ENCODE measurements at places on chromosomes 2 and 18.

- DNase-seq, result no peak
Observed at GRCh38 chr18:61842146-61842545, 50.7 kb downstream of the RNF152 start.

- DNase-seq, result no peak
Observed at GRCh38 chr18:7079231-7079630, 38.4 kb downstream of the LAMA1 start.

- DNase-seq, result no peak
Observed at GRCh38 chr2:134410006-134410405, 156.1 kb downstream of the MGAT5 start.

DNA sequence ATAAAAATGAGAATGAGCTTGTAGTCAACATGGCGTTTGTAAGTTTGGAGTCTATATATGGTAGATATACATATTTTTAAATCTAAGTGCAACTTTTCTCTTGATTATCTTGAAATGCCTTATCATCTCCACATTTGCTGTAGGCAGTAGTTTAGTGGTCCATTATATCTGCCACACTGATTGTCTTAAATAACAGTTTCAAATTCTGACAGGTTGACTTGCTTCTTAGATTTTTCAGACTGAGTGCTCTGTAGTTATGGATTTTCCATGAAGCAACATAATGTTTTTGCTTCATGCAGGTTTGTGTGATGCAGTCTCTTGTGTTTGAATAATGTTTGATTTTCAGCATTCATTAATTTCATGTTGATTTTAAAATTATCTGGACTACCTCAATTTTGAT, 12.3 kb downstream of the PARD3B start:
- DNase-seq, result no peak

- DNase-seq, result no peak
Observed at GRCh38 chr18:38801640-38802039, 1236.0 kb upstream of the CELF4 start.

GRCh38 chr18:74800098-74800497, 202.4 kb downstream of the ZNF407 start:
- DNase-seq, result no peak

DNA sequence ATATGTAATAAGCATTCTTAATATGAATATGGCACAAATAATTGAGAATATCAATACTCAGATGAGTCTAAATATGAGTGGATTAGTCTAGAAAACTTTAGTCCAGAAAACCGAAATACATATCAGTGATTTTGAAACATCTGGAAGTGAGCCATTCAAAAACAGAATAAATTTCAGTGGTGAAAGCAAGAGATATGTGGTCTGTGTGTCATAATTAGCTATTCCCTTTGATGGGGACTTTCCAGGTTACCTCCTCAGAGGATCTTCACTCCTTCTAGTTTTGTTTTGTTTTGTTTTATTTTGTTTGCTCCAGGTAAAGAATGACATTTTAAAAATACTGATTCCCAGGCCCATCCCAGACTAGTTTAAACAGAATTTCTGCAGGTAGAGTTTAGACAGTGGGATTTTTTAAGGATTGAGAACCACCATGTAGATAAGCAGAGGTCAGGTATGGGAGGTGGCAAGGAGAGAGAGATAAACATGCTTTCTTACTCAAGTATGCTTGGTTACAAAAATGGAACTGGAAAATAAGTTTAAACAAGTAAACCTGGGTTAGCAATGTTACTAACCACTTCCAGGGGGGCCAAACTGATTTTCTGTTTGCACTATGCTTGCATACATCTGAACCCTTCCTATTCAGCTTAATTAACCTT, 70.7 kb downstream of the NABP1 start:
- DNase-seq, result no peak

GRCh38 chr2:46064396-46064795, 232.8 kb upstream of the EPAS1 start:
- no peak for DNase-seq

DNA sequence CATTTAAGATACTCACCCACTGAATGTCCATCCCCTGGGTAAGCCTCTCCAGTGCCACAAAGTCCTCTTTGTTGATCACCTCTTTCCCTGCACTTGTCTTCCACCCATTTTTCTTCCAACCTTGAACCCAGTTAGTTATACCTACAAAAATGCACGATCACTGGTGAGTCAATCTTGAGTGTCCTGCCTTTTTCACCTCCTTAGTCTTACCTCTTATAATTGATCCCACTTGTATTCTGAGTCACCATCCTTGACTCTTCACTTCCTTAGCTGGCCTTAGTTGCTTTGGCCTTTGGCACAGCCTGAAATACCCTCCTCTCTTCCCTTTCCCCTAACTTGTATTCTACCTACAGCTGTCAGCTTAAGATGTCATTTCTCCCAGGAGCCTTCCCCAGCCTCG, 10.2 kb downstream of the RNASEH1 start:
- DNase-seq, result no peak

DNA sequence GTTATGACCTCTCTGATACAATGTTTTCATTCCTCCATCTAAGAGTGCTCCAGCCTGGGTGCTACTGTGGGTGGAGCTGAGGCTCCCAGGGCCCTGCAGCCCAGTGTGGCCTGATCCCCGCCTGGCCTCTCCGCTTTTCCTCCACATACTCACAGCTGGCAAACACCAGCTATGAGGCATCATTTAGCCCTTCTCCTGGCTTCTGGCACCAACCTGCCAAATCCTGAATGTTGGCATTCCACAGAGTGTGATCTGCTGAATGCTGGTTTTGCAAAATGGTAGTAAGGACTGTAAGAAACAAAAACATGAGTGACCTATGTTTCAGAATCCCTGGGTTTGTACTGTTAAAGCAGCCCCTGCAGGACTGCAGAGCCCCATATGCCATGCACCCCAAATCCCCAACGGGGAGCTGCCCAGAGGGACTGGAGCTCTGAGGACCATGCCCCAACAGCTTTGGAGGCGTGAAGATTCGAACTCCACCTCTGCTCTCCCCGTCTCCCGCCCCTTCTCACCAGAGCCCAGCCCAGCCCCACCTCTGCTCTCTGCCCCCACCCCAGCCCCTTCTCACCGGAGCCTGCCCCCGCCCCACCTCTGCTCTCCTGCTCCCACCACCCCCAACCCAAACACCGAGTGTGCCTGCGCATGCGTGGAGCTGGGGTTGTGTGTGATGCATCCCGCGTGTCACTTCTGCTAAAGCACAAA, 4.2 kb downstream of the SLC66A2 start:
- DNase-seq, result peak; percentile 85

GRCh38 chr18:62763101-62763521, 47.8 kb downstream of the PHLPP1 start:
- DNase-seq, result peak; percentile 97

All from foreskin keratinocyte (primary cell).